ENCODE measurements at places on chromosomes 12 and 14. TPM values are rescaled to one million over a fixed set of nuclear protein-coding genes. Genes with fewer than 3 reads are reported as not detected.

The DLGAP5 gene
- total RNA-seq: 187 TPM

The BIN2 gene
- 33.8 TPM for total RNA-seq

DNA sequence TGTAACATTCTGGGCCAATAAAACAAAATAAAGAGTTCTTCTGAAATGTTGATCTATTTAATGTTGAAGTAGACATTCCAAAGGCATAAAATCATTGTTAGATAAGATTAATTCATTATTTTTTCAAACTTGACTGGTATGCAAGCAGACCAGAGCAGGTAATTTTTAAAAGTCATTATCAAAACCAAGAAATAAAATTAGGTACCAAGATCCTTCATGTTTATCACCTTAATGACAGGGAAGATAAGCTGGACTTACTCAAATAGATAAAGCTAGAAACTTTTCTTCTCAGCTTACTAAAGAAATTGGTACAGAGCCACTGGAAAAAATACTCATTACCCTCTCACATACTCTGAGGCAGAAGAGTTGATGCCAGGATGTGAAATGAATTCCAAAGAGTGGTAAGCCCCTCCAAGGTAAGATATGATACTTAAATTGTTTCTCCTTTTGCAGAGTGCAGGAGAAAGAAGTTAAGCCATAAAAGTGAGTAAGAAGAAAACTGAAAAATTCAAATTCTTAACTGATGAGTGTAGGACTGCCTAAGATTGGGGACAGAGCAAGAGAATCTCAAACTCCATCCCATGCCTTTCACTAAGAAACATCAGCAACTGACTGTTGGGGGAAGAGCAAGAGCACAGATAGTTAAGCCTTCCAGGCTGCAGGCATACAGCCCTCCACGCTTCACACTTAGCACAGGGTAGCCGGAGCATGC is 111.9 kb downstream of the SLC41A2 start:
- no peak for DNase-seq

- DNase-seq: no peak
Observed at GRCh38 chr12:51217133-51217967, 512 bp downstream of the POU6F1 start.

GRCh38 chr12:121170151-121170550 is 37.5 kb downstream of the P2RX7 start:
- no peak for DNase-seq

- no peak for DNase-seq
Observed at GRCh38 chr12:24233519-24234246, 284.2 kb upstream of the SOX5 start.

The MUCL1 gene
- not detected for total RNA-seq

GRCh38 chr14:75238756-75239455 is 39.7 kb upstream of the FOS start:
- no peak for DNase-seq

- DNase-seq: no peak
Observed at GRCh38 chr14:30291216-30291615, 267.7 kb upstream of the G2E3 start.

DNA sequence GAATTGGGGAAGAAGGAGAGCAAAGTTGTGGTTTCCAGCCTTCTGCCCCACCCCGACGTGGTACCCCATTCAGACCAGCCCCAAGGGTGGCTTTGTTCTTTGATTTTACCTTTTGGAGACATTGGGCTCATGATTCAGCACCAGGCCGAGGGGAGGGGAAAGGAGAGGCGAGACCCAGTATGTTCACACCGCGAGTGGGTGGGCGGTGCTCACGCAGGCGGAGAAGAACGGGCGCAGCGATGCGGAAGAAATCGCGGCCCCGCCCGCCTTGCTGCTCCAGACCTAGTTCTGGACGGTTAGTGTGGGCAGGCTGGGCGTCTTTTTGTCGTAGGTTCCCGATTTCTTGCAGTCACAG is 963 bp downstream of the ATL1 start:
- peak; percentile 60 for DNase-seq

The RFX4 gene
- total RNA-seq: not detected

GRCh38 chr12:104640956-104641355 is 184.2 kb downstream of the CHST11 start:
- no peak for DNase-seq

DNA sequence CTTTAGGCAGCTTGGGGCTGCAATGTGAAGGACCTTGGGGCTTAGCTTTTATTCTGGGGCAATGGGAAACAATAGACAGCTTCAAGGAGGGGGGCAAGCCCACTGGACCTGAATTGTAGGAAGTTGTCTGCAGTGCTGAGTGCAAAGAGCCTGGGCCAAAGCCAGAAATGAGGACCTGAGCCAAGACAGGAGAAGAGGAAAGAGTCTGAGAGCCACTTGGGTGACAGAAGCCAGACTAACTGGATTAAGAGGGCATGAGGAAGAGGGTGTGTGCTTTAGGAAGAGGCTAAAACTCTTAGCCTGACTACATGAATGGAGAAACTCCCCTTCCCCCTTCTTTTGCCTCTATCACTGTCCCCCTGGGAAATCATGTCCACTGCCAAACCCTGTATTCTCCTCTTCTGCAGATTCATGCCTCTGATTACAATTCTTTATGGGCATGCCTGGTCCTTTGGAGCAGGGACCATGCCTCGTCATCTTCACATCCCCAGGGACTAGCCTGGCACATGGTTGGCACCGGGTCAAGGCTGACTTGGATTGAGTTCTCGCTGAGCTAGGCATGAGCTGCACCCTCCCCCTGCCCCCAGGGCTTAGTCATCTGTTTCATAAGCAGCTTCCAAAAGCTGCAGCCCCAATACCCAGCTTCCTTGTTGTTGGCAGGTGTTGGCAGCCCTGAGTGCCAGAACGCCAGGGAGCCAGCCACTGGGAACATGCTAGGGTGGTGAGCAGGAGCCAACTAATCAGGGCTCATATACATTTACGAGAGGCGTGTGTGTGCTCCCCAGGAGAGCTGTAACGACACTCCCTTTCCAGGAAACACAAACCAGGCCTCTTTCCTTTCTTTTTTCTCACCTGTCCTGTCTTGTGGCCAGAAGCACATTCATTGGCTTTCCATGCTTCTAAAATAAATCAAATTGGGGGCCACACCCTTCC is 27.7 kb upstream of the JDP2 start:
- DNase-seq: no peak

The MGP gene
- 0.47 TPM for total RNA-seq

The DCN gene
- total RNA-seq: not detected

GRCh38 chr12:63387771-63388170 is 236.8 kb upstream of the AVPR1A start:
- DNase-seq: no peak

- DNase-seq: no peak
Observed at GRCh38 chr14:44053422-44053821, 453.7 kb downstream of the FSCB start.

DNA sequence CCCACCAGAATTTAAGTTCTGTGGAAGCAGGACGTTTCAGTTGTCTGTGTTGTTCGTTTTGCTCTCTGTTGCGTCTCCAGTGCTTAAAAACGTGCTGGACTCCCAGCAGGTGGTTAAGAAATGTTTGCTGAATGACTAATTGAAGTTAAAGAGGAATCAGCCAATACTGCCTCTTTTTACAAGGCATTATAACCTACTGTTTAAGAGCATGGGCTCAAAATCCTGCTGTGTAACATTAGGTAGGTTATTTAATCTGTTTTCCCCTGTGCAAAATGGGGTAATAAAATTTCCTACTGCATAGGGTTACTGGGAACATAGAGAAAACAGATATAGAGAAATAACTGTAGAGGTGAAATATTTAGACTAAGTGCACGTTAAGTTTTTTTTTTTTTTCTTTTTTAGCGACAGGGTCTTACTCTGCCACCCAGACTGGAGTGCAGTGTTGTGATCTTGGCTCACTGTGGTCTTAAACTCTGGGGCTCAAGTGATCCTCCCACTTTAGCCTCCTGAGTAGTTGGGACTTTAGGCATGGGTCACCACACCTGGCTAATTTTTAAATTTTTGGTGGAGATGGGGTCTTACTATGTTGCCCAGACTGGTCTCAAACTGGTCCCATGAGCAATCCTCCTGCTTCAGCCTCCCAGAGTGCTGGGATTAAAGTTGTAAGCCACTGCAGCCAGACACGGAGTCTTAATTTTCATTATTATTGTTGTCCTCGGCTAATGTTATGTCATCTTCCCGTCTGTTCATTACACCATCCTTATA is 139.4 kb upstream of the PRICKLE1 start:
- no peak for DNase-seq

DNA sequence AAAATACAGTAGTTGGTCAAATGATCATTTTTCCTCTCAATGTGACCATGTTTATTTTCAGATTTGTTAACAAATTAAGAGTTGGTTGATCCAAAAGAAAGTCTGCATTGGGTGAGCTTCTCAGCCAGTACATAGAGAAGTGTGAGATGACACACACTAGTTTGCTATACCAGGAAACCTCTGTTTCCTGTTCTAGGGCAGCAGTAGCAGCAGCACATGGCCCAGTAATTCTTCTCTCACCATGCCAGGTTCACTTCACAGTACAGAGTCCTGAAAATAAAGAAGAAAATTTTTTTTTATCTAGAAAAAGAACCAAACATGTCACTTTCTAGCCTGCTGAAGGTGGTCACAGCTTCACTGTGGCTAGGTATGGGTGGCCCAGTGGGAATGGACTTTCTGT is 250.2 kb upstream of the OR4E1 start:
- no peak for DNase-seq

GRCh38 chr12:24036438-24037216 is 87.2 kb upstream of the SOX5 start:
- DNase-seq: no peak

DNA sequence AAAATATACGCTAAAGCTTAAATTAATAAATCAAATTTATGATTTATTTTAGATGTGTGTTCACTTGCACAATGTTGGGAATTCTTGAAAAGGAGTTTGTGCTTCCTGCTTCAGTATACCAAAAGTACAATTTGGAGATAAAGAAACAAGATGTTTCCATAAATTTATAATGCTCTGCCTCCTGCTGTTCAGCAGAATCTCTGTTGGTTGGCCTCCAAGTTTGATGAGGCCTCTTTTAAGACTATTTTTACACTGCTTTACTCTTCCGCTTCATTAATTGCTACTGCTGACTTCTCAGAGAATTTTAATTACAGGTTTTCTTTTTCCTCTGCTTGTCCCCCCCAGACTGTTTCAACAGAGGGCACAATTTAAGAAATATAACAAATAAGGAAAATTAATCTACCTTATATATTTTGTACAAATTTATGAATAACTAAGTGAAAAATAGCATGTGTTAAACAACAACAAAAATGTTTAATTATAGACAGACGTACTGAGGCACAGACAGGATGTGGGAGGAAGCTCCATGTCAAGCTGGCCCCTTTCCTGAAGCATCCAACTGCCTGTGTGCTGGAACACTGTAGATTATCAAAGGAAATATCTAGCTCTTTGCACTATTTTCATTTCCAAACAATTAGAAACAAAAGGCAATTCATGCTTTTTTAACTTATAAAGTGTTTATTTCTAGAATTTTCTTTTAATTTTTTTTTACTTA is 83.9 kb downstream of the PIK3C2G start:
- no peak for DNase-seq

The NEUROD4 gene
- total RNA-seq: not detected

The NYNRIN gene
- total RNA-seq: 0.14 TPM

DNA sequence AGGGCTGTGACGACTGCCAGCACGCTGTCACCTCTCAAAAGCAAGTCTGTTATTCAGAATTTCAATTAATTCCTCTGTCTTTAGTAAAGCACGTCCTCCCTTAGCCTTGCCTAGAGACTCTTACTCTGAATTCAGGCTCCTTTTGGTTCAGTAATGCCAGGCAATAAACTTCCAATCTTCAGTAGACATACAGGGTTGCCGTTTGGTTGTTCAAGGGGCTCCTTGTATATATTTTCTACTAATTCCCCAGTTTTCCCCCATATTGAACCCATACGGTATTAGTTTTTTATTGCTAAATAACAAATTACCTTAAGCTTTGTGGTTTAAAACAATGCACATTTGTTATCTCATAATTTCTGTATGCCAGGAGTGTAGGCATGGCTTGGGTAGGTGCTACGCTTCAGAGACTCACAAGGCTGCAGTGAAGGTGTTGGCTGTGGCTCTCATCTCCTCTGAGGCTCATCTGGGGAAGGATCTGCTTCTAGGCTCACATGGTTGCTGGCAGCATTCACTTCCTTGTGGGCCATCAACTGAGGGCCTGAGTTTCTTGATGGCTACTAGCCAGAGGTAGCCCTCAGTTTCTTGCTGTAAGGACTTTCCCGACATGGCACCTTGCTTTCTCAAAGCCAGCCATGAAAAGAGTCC is 7.3 kb upstream of the CLECL1 start:
- no peak for DNase-seq

The LTBR gene
- 2.0 TPM for total RNA-seq

DNA sequence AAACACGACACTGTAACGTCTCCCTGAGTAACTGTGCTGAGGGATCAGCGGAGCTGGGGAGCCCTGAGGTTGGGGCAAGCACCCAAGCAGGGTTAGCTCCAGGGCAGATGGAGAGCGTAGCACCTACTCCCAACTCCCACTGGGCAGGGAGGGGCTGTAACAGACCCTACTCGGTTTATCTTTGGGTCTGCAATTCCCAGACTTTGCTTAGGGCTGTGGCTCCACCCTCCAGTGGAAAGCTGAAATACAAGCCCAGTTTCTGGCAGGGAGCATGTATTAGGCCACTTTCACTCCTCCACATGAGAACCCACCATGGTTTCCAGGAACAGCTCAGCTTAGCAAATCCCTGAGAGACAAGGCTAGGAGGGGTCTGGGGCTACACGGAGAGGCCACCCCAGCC is 17.3 kb upstream of the TC2N start:
- no peak for DNase-seq

The KLRK1 gene
- 0.39 TPM for total RNA-seq

The RND1 gene
- 10.4 TPM for total RNA-seq

- DNase-seq: no peak
Observed at GRCh38 chr12:123849517-123849916, 87.4 kb downstream of the DNAH10 start.

- no peak for DNase-seq
Observed at GRCh38 chr12:12636641-12637040, 25.0 kb downstream of the CREBL2 start.

The TPH2 gene
- total RNA-seq: not detected

GRCh38 chr14:94485944-94486841 is 10.2 kb upstream of the SERPINA9 start:
- peak; percentile 64 for DNase-seq

All from activated naive CD4-positive, alpha-beta T cell treated with anti-CD3 and anti-CD28 coated beads, Interleukin-2, amount 50 U/mL, for 72 hours (primary cell).